ENCODE measurements at places on chromosomes 6 and 20. TPM values are rescaled to one million over a fixed set of nuclear protein-coding genes. Genes with fewer than 3 reads are reported as not detected.

Gene DEFB132
- total RNA-seq, result not detected

Gene LY6G6F
- not detected for total RNA-seq

DNA sequence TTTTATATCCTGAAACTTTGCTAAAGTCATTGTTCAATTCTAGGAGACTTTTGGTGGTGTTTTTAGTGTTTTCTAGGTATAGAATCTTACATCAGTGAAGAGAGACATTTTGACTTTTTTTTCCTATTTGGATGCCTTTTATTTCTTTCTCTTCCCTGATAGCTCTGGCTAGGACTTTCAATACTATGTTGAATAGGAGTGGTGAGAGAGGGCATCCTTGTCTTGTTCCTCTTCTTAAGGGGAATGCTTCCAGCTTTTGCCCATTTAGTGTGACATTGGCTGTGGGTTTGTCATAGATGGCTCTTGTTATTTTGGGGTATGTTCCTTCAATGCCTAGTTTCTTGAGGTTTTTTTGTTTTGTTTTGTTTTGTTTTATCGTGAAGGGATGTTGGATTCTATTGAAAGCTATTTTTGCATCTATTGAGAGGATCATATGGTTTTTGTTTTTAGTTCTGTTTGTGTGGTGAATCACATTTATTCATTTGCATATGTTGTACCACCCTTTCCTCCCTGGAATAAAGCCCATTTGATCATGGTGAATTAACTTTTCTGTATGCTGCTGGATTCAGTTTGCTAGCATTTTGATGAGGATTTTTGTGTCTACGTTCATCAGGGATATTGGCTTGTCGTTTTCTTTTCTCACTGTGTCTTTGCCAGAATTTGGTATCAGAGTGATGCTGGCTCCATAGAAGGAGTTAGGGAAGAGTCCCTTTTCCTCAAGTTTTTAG is 540.1 kb upstream of the FLRT3 start:
- no peak for DNase-seq

- DNase-seq, result no peak
These were observed 211.0 kb downstream of the WDR27 start for GRCh38 chr6:169490830-169491229.

DNA sequence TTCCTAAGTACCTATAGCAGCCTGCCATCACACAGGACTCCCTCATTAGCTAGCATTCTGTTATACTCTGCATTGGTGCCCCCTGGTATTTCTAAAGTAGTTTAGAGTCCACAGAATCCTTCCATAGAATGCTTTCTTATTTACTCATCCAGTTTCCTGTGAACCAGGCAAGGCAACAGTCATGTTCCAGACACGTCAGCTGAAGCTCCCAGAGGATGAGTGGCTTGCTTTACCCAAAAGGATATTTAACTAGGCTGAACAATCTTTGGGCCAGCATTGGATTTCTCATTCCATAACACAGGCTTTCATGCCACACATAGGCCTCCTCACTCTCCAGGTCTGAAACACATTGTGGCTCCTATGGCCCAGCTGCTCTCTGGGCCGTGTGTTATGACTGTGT is 203.8 kb upstream of the MAP3K7 start:
- DNase-seq, result no peak
